NCI-H1092 (cell line): ENCODE measurements at places on chromosomes 13 and 19.

DNA sequence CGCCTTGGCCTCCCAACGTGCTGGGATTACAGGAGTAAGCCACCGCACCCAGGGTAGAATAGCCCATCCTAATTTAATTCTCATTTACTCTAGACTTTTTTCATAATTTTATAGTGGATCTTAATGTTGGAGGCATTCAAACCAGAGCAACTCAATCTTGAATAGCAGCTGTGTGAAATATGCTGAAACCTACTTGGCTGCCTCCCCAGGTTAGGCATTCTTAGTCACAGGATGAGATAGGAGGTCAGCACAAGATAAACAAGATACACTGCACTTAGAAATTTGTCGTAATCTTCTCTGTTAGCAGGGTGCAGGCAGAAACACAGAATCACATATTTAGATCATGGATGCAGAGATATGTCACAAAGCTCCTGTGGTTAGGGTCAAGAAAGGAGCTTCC, 2.7 kb upstream of the ZNF43 start:
- DNase-seq: no peak

GRCh38 chr13:105329359-105329758, 1206.1 kb downstream of the EFNB2 start:
- no peak for DNase-seq

DNA sequence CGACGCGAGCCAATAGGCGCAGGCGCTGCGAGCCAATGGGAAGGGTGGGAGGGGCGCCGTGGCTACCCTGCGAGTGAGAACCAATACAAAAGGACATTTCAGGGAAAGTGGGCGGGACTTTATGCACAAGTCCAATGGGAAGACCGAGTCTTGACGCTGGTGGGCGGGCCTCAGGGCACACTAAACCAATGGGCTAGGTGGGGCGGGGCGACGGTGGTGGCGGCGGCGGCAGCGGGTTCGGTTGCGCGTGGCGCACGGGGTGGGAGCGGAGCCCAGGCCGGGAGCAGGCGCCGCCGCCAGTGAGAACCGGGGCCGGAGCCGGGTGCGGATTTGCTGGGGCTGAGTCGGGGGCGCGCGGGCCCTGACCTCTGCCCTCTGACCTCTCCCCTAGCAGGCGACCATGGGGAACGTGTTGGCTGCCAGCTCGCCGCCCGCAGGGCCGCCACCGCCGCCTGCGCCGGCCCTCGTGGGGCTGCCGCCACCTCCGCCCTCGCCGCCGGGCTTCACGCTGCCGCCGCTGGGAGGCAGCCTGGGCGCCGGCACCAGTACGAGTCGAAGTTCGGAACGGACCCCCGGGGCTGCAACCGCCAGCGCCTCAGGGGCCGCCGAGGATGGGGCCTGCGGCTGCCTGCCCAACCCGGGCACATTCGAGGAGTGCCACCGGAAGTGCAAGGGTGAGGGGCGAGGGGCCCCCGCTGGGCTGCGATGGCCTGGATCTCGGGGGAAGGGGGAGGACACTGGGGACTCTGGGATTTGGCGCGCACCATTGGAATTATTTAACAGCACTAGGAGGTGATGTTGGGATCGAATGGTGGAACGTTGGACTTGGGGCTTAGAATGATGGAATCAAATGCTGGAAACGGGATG, at the start of gene TOMM40:
Gene TOMM40, plus strand, starts transcription at position 239 of the 867 bp plus-strand sequence. Its CDS starts 162 bp downstream, at position 401.
- peak; percentile 100 for DNase-seq

GRCh38 chr19:11848200-11848593, 329 bp upstream of the ZNF439 start:
- no peak for DNase-seq

DNA sequence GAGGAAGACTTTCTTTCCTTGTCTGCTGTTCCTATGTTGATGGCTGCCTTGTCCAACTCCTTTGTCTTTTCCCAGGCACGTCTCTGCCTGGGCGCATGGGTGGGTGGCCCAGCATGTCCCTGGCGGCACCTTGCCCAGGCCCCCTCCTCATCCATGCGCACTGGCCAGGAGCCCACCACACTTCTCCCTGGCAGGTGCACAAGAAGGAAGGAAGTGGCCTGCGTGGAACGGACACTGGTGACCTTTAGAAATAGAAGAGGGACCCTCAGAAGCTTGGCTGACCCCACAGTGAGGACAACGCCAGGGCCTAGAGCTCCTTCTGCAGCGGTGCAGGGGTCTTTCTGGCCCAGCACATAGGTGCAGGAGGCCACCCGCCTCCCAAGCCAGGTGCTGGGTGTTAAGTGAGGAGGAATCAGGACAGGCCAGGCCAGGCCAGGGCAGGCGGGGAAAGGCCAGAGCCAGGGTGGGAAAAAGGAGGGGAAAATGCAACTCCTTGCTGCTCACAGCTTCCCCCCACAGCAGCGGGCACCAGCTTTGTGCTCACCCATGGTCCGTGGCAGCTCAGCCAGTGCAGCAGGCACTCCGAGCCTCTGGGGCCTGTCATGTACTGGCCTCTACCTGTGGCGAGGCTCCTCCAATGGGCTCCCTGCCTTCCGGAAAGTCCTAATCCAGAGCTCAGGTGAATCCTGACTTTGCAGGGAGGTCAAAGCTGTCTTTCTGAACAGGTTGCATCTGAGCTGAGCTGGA, 104.0 kb downstream of the SOX1 start:
- DNase-seq: no peak

- no peak for DNase-seq
These were observed 23.0 kb downstream of the CUL4A start for GRCh38 chr13:113232208-113233003.

GRCh38 chr13:30577401-30577852, 40.3 kb upstream of the USPL1 start:
- no peak for DNase-seq

GRCh38 chr13:23678795-23679194, 108.6 kb downstream of the TNFRSF19 start:
- no peak for DNase-seq

- DNase-seq: no peak
These were observed 4.8 kb downstream of the B3GLCT start for GRCh38 chr13:31204592-31204991.

- no peak for DNase-seq
These were observed 10.2 kb upstream of the IGLON5 start for GRCh38 chr19:51301266-51301665.

- no peak for DNase-seq
These were observed 534 bp downstream of the CAB39L start for GRCh38 chr13:49443357-49443703.

DNA sequence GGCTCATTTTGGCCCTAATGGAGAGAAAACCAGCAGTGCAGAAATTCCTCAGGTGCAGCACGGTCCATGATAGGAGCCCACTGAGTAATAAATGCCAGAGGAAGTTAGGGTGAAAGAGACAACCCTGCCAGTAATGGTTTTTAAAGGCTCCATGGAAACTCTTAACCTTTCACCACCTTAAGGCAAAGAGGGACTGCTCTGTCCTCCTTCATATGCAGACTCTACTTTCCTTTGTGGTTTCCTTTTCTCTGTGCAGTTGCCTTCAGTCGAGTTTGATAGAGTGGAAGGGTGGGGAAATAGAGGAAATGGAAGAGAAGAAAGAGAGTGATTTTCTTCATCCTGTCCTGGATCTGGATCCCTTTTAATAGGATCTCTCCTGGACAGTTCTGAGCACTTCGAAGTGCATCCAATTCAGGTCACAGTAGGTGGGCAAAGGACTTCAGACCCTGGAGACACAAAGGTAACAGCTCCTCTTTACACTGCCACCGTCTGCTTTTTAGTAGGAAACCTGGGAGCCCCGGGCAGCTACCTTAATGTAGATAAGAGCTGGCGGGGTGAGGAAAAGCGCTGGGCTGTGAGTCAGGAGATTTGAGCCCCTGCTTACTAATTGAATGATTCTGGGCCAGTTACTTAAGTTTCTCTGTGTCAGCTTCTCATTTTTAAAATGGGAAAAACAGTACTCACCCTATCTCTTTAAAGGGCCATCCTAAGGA, 294.8 kb downstream of the KCNRG start:
- no peak for DNase-seq

GRCh38 chr13:97743938-97744337, 209.5 kb upstream of the IPO5 start:
- DNase-seq: no peak

- DNase-seq: peak; percentile 23
These were observed 448.2 kb downstream of the LIG4 start for GRCh38 chr13:107767119-107767518.

- DNase-seq: no peak
These were observed 3.0 kb downstream of the PCID2 start for GRCh38 chr13:113205428-113205931.

- no peak for DNase-seq
These were observed 406.8 kb downstream of the KLF5 start for GRCh38 chr13:73465617-73465971.

GRCh38 chr13:65881561-65882155, 1348.5 kb downstream of the PCDH9 start:
- no peak for DNase-seq

DNA sequence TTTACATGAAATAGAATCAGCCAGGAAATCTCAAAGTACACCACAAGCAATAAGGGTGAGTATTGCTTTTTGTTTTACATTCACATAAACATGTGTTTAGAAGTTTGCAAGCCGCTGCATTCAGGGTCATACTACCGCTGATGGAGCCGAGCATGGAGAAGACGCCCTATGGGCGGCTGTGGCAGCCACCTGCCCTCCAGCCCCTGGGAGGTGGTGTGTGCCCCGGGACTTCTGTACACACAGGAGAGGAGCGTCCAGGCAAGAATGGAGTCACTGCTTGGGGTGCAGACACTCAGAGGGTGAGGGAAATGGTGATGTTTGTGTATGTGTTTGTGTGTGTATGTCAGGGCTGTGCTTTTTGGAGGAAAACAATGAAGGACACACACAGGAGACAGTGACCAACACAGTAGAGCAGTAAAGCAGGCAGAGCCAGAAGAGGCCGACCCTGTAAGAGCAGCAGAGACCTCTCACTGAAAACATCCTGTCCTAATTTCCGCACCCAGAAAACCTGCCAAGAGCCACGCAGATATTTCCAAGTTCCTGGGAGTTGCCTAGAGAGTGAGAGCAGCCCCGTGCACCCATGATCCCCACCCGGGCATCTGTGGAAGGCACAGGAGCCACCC, 108.1 kb upstream of the GJB6 start:
- no peak for DNase-seq

DNA sequence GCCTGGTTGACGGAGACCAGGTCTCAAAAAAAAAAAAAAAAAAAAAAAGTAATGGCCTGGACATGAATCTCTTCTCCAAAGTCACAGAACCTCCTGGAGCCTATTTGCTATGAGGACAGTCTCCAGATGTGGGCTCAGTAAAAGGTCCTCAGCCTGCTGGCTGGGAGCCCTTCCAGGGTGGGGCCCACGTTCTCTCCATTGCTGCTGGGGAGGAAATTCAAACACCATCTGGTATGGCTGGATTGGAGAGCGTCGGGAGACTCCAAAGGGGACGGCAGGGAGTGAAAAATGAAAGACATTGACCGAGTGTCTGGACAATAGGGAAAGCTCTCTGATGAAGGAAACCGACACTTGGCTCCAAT, 1.3 kb upstream of the PBX4 start:
- DNase-seq: no peak

- DNase-seq: peak; percentile 47
These were observed 351.4 kb downstream of the KCNRG start for GRCh38 chr13:50366488-50367174.

DNA sequence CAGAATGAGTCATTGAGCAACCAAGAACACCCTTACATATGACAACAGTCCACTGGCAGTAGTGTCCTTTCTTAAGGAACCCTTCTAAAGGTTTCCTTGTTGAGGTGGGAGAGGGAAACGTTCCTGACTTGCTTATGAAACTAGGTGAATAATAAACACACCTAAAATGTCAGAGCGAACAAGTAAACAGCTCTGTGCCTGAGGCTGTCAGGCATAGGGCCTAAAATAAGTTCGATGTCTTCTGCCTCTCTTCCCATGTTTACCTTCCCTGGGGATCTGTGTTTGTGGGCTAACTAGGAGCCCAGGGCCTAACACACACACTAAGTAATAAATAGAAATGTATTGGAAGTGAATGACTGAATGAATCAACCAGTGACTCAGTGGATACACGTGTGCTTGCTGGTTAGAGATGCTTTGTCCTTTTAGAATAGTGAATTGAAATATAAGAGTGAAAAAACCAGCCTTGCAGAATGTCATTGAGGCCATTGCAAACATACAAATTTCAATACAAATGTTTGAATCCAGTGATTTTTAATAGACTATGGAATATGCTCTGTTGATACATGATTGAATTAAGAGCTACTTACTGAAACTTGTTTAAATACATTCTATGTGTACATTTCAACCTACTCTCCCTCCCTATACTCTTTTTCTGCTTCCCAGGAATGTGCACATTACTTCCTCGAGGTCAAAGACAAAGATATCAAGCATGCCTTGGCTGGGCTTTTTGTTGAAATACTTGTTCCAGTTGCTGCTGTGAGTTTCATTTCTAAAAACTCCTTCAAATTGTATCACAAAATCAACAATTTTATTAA, 102.9 kb downstream of the FRY start:
- no peak for DNase-seq

DNA sequence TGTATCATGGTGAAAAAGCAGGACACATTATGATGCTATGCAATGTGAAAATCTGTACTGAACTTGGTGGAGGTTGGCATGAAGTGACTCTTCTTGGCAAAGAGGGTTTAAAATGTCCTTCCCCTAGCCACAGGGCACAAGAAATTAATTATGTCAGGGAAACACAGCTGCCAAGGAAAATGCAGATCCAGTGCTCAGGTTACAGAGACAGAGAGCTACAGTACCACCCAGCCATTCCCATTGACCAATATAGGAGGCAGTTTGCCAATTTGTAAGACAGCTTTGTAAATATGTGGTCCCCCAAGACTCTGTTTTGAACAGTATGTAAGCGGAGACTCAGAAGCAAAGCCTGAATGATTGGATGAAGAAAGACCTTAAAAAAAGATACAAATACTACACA, 69.4 kb upstream of the KLF12 start:
- no peak for DNase-seq

DNA sequence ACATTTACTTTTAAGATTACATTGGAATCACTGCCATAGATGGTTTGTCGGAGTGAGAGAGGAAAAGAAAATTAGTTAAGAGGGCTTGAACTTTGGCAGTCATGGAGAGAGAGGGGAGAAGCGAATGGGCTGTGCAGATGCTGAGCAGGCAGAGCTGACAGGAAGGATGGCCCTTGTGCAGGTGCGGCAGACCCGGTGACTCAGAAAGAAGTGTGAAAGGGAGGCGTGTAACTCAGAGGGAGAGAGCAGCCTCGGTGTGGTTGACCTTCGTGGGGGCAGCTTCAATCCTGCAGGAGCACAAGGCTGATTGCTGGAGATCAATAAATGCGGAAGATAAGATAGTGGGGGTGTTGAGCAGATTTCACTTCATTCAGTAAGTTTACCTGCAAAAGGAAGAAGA, 76.9 kb downstream of the TNFSF13B start:
- DNase-seq: no peak

DNA sequence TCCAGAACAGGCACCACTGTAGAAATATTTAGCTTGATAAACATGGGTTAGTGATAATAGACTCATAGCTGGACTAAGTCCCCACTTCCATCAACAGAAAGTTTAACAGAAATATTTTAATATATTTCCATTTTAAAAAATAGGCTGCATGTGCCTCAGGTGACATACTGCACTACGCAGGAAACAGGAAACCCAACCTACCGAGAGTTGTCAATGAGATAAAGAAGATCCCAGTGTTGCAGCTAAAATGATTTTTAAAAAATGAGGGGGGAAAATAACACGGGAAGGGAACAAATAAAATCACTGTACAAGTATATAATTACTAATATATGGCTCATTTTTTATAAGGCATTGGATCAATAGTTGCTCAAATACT, 154.8 kb downstream of the TBC1D4 start:
- DNase-seq: no peak

GRCh38 chr13:98542568-98543377, 34.1 kb downstream of the STK24 start:
- no peak for DNase-seq
